ENCODE measurements at places on chromosomes 13 and 19.
A peak's percentile ranks its signal among the peaks of the same experiment; 100 is the strongest.

GRCh38 chr19:1087813-1088415 lies 7.3 kb downstream of the POLR2E start:
- DNase-seq, result no peak

DNA sequence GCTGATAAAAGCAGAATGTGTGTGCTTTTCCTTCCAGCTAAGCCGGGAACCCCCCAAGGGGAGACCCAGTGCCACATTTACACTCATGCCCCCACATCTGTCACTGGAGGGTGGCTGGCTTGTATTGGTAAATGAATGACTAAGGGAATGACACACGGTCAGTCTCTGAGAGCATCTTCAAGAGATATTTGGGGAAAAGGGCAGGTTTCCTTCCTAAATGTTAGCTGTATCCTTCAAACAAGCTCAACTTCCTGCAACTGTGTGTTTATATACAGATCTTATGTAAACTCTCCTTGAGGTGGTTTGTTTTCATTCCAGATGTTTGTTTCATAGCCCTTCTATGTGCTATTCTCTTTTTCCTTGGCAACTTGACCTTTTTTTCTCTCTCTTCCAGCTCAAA lies 192.6 kb downstream of the COL4A1 start:
- no peak for DNase-seq

DNA sequence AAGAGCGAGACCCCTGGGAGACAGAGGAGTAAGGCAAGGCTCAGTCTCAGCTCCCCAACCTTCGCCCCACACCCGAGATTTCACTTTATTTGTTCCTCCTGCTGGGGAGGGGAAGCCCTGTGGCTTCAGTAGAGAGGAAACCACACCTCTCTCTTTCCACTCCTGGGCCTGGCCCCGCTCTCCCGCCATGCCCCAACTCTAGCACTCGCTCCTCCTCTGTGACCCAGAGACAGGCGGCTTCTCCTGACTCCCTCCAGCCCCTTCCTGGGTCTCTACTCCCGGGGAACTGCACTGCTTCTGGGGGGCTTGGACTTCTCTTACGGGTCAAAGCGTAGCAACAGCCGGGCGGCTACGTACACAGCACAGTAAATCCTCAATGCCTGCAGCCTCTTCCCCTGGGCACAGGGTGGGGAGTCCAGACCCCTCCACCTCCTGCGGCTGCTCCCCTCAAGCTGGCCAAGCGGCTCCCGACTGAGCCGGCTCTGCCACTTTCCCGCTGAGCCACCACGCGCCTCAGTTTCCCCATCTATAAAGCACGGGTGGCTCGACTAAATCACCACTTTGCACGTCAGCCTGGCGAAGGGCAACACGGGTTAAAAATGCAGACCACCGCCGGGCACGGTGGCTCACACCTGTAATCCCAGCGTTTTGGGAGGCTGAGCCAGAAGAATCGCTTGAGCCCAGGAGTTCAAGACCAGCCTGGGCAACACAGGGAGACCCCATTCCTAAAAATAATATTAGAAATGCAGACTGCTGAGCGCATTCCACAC lies 1.4 kb downstream of the RNF126 start:
- peak; percentile 48 for DNase-seq

DNA sequence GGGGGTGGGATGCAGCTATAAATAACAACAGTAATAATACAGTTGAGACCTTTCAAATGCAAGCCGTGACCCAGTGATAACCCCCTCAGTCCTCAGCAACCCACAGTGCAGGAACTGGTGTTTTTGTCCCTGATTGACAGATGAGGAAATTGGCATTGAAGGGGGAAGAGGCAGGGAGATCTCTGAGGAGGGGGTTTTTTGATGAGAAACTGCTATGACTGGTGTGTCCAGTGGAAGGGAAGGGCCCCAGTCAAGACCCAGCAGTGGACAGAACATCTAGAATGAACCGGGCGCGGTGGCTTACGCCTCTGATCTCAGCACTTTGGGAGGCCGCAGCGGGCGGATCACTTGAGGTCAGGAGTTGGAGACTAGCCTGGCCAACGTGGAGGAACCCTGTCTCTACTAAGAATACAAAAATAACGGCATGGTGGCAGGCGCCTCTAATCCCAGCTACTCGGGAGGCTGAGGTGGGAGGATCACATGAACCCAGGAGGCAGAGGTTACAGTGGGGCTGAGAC lies 1.9 kb downstream of the MAP1S start:
- no peak for DNase-seq

DNA sequence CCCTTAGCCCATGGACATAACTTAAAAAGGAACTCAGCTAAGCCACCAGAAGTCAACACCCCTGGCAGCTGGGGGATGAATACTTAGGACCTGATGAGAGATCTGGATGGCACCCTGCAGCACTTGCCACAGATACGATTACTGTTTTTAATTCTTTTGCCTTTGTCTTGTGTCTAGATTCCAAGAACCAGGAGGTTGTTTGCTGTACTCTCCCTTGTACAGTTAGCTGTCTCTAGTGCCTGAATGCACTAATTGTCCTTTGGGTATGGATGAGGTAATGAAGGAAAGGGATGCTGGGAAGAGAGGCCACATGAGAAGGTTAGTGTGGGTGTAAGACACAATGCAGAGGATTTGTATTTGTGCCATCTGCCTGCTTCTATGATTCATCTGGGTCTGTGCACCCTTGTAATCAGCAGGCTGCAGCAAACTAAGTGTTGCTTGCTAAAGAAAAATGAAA lies 385.8 kb downstream of the KCNRG start:
- DNase-seq, result no peak

GRCh38 chr19:1293782-1294604 lies 8.3 kb downstream of the EFNA2 start:
- no peak for DNase-seq

GRCh38 chr13:106911627-106912026 lies 343.7 kb upstream of the ARGLU1 start:
- no peak for DNase-seq

- no peak for DNase-seq
Measured at GRCh38 chr19:33547676-33548075, 26.1 kb upstream of the PEPD start.

- DNase-seq, result no peak
Measured at GRCh38 chr19:29538651-29539050, 12.9 kb downstream of the VSTM2B start.

DNA sequence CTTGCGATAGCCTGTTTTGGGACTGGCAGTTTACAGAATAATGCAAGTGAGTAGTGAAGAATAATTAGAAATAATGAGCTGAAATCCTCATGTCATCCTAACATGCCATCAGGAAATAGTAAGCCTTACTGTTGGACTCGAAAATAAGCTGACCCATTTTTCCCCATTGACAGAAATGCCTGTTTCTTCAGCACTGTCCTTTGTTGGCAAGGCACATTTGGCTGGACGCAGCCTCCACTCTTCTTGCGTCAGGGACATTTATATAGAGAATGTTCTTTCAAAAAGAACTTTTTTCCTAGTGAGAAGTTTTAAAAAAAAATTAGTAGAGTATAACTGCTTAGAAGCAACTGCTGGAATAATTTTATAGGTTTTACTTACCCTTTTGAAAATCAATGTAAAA lies 47.1 kb downstream of the ARHGAP35 start:
- DNase-seq, result no peak

GRCh38 chr19:10756791-10757190 lies 38.9 kb downstream of the DNM2 start:
- DNase-seq, result no peak

- no peak for DNase-seq
Measured at GRCh38 chr13:75312884-75313520, 169.0 kb downstream of the TBC1D4 start.

- peak; percentile 72 for DNase-seq
Measured at GRCh38 chr19:38433268-38433733, at the start of gene RYR1. RYR1 (plus strand) TSS chr19:38433691; CDS start chr19:38433830, 139 bp downstream.

DNA sequence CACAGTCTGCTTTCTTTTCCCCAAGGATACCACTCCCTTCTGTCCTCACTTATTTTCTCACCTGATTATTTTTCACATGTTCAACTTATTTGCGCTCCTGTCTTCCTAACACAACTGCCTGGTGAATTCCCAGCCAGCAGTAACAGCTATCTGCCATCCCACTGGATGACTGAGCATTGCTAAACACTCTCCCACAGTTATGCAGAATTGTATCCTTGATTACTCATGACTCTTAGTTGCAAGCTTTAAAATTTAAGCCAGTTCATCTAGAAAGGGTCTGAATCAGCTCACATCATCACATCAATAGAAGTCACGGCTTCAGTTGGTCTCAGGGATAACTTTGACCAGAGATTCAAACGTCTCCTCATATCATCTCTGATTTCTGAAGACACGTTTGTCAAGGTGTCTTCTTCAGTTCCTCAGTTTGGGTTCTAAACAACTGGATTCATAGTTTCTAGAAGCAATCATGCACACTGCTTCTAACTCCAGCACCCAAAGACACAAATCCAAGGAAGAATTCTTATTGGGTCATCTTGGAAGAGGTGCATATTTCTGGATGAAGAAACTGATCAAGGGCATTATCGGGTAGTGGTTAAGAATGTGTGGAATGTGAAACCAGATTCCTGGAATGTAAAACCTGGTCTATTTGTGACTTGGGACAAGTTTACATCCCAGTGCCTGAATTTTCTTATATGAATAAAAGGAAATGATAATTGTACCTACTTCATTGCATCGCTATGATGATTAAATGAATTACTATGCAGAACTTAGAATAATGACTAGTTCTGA lies 13.9 kb upstream of the DACH1 start:
- DNase-seq, result no peak

DNA sequence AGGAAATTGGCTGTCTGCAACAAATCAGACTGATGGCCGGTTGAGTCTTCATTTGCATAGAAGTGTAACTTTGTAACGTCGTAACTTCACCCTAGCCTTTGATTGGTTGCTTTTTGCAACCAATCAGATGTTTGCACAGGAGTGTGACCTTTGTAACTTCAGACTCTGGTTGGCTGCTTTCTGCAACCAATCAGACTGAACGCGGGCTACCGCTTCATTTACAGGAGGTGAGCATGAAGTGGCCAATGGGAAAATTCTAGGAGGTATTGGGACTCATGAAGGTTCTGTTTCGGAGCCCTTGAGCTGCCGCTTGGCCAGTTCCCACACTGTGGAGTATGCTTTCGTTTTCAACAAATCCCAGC lies 441 bp upstream of the ZNF559 start:
- DNase-seq, result no peak

GRCh38 chr19:32458500-32459123 lies 53.0 kb downstream of the DPY19L3 start:
- no peak for DNase-seq

DNA sequence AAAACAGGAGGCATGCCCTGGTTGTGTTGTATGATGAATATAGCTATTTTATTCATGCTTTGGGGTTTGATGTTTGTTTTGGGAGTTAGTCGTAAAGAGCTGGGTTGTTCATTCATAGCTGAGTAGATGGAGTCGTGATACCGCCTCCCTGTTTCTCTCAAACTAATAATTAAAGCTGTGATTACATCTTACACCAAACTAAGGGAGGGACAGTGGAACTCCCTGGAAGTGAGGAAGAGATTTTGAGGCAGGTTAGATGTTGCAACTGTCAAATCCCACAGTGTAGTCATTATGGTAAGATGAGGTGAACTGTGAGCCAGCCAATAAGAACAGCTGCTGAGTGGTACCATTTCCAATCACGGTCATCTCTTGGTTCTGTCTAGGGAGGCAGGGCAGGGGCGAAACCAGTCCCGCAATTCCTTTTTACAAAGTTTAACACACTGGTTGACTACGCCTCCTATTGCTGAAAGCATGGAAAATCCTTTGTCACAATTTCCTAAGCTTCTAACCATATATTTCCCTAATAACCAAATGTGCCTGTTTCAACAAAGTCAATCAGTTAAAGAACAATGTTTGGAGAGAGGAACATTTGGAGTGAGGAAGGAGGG lies 207.6 kb upstream of the SERP2 start:
- DNase-seq, result no peak

DNA sequence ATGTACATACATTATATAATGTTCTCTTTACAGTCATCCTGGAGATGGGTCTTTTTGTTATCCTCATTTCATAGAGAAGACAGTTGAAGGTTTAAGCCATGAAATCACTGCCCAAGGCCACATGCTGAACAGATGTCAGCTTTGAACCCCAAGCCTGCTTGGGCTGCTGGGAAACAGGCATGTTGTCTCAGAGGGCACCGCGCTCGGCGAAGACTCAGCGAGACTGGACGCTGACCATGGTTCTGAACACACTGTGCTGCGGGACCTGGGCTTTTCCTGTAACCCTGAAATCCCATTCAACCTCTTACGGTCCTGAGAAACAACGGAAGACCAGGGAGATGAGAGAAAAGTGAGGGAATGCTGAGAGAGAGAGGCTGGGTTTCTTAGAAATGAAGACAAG lies 27.3 kb downstream of the LRFN3 start:
- no peak for DNase-seq

- no peak for DNase-seq
Measured at GRCh38 chr13:41313117-41313516, 2.0 kb downstream of the NAA16 start.

DNA sequence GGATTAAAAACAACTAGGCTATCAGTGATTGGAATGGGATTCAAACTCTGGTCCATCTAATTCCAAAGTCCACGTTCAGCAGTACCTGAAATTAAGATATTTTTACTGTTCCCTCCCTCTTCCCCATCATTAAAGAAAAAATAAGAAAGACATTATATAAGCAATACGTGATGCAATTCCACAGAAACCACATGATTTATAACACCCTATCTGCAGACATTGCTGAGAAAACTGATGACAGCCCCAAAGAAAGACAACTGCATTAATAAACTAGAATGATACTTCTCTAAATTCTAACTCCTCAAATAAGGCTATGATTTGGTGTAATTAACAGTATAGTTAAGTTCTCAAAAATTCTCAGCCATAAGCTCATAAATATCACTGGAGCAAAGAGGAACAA lies 19.1 kb downstream of the LNX2 start:
- no peak for DNase-seq

GRCh38 chr19:4556597-4557127 lies 2.8 kb downstream of the SEMA6B start:
- DNase-seq, result no peak

DNA sequence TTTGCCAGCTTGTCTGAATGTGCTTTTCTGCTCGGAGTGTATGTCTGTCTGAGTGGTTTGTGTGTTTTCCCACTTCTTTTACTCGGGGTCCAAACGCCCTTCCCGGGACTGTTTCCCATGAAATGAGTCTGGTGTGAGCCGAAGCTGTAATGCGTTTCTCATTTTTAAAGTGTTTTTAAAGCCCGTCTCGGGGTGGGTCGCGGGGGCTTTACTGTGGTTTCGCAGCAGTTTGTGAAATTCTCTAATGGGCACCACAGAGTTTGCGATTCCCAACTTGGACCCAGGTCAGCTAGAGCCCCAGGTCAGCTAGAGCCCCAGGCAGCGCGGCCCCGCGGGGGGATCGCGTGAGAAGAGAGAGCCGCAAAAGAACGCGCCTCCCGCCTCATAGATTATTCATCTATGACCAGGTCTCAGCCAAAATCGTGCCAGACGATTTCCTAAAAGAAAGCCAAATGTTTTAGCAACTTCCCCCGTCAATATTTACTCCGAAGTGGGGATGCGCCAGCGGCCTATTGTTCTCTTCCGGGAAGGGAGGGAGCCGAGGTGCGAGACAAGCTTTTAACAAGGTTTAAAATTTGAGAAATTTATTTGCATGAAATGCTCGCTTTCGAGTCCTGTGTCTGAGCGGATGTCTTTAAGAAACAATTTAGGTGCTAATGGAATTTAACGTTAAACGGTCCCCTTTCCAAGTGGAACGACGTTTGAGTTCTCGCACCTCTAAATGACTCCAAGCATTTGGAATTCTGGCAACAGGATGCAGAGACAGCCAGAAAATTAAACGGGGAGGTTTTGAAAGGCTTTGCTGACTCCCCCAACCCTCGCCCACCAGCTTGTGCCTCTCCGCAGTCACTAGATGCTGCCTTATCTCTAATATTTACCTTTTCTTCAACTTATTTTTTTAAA lies 2.2 kb downstream of the ZIC2 start:
- no peak for DNase-seq

Measured in stimulated activated CD4-positive, alpha-beta T cell treated with anti-CD3 and anti-CD28 coated beads, TNF-alpha, amount 100 ng/mL, for 24 hours (primary cell).